ENCODE measurements at places on chromosomes 3 and 15. TPM values are rescaled to one million over a fixed set of nuclear protein-coding genes. Genes with fewer than 3 reads are reported as not detected.

Gene CD200R1
- 5.5 TPM for total RNA-seq

Gene GHRL
- not detected for total RNA-seq

Gene HRG
- not detected for total RNA-seq

Gene GRM2
- total RNA-seq = 0.04 TPM

Gene OCA2
- total RNA-seq = 4.0 TPM

Gene ZNF619
- 1.9 TPM for total RNA-seq

Gene GP9
- total RNA-seq = not detected

Gene TMOD2
- total RNA-seq = 3.9 TPM

Gene MYRIP
- total RNA-seq = 2.4 TPM

Gene P2RY1
- total RNA-seq = 35.7 TPM

Gene SLC27A2
- 5.0 TPM for total RNA-seq

Gene EPM2AIP1
- total RNA-seq = 13.9 TPM

Gene USP50
- not detected for total RNA-seq

Gene ATP13A4
- total RNA-seq = 26.1 TPM

Gene ATP2B2
- total RNA-seq = 0.38 TPM

Gene SLC22A13
- total RNA-seq = 0.48 TPM

Gene ALDH1L1
- 1.8 TPM for total RNA-seq

Gene SPINK8
- not detected for total RNA-seq

Gene GPR149
- total RNA-seq = not detected

Gene ZNF662
- 1.9 TPM for total RNA-seq

Gene GABRB3
- total RNA-seq = 0.95 TPM

Gene DNAH12
- total RNA-seq = not detected

Gene SLC24A5
- not detected for total RNA-seq

Gene DIS3L
- total RNA-seq = 12.5 TPM

Gene ACAP2
- total RNA-seq = 49.9 TPM

Gene AHSG
- not detected for total RNA-seq

Gene VEPH1
- total RNA-seq = not detected

Gene POTEB2
- total RNA-seq = not detected

Measured in esophagus squamous epithelium (tissue), 5 donors.